ENCODE measurements at places on chromosomes 1 and 21.
A peak's percentile ranks its signal among the peaks of the same experiment; 100 is the strongest.

DNA sequence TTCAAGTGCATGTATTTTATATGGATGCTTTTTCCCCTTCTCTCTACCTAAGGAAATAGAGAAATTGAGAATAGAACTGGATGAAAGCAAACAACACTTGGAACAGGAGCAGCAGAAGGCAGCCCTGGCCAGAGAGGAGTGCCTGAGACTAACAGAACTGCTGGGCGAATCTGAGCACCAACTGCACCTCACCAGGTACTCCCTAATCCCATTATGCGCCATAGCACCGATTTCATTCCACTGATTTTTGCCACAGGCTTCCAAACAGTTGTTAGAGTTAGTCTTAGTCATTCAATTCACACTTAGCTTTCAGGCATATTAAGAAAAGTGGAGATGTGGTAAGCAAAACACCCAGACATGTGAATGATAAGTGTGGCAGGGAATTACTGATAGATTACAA is 122.8 kb downstream of the SDCCAG8 start:
- DNase-seq: no peak

- DNase-seq: no peak
Observed at GRCh38 chr1:32652244-32652962, 1.4 kb downstream of the RBBP4 start.

DNA sequence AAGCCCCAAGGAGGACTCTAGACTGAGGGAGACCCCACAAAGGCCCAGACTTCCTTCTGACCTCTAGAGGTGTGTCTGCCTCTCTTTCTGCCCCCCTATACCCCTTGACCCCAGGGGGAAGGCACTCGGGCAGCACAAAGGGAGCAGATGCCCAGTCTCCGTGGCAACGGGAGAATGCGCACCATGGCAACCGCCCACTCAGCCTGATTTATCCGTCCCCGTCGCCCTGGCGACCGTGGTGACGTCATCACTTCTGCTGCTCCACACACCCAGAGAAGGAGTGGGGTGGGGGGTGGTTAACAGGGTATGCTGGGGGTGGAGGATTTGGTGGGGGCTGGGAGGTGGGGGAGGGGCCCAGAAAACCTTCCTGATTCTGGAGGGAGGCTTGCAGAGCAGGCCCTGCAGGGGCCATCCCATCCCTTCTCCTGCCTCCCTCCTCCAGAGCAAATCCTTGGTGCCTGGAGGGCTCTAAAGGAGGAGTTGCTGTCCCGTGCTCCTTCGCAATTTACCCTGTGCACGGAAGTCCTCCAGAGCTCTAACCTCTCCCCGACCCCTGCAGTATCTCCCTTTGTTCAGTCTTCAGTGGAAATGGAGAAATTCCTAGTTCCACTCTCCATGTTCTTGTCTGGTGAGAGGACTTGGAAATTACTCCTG is 6.3 kb downstream of the CELF3 start:
- no peak for DNase-seq

- DNase-seq: no peak
Observed at GRCh38 chr1:3000671-3001470, 20.4 kb upstream of the ACTRT2 start.

DNA sequence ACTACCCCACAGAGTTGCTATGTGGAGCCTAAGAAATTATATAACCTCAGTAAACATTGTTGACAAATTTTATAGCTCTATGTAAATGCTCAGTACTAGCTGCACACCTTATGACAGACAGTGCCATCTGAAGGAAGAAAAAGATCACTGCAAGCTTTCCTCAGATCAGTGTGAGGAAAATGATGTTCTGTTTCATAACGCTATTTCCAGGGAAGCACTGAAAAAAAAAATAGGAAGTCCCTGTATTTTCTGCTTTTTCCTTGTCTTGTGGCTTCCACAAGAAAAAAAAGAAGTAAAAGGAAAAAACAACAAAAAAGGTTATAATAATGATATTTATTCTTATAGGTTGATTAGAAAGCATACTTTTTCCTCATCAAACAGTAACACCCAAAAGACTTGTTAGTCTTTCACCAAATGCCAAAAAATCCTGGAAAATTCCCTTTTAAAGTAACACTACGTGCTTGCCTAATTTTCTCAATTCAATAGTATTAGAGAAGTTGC is 23.2 kb downstream of the LYST start:
- DNase-seq: no peak

- DNase-seq: no peak
Observed at GRCh38 chr1:172292840-172293239, 127.6 kb upstream of the C1orf105 start.

DNA sequence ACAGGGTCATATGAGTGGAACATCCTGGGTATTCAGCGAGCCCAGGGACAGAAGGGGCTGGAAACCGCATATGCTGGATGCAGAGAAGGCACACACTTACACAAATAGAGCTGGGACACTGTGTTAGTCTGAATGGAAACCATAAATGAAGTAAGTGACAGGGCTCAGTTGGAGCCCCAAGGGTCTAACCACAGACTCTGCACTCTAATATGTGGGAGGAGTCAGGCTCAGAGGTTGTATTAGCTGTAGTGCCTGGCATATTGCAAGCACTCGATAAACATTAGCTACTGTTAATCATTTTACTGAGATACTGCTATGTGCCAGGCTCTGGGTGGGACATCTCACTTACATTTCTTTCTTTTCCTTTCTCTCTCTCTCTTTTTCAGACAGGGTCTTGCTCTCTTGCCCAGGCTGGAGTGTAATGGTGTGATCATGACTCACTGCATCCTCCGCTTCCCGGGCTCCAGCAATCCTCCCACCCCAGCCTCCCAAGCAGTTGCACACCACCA is 6.5 kb upstream of the OLIG1 start:
- DNase-seq: no peak

GRCh38 chr1:78627321-78627720 is 7.1 kb downstream of the IFI44L start:
- no peak for DNase-seq

GRCh38 chr1:88552226-88552625 is 131.8 kb upstream of the PKN2 start:
- no peak for DNase-seq

- DNase-seq: no peak
Observed at GRCh38 chr21:27476696-27477095, 509.8 kb upstream of the ADAMTS5 start.

GRCh38 chr1:95281781-95282517 is 47.9 kb downstream of the RWDD3 start:
- no peak for DNase-seq

DNA sequence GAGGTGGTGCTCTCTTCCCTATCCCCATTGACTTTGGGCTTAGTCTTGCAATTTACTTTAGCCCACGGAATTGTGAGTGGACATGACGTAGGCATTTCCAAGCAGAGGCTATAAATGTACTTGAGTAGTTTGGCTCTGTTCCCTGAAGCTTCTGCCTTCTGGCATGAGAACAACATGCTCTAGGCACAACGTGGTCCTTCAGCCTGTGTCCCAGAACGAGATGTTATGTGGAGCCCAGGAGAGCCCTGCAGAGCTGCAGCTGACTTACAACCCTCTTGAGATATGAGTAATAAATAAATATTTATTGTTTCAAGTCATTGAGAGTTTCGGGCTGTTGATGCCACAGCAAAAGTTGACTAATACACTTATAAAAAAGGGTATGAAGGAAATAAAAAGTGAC is 105.2 kb upstream of the HMGB4 start:
- DNase-seq: no peak

DNA sequence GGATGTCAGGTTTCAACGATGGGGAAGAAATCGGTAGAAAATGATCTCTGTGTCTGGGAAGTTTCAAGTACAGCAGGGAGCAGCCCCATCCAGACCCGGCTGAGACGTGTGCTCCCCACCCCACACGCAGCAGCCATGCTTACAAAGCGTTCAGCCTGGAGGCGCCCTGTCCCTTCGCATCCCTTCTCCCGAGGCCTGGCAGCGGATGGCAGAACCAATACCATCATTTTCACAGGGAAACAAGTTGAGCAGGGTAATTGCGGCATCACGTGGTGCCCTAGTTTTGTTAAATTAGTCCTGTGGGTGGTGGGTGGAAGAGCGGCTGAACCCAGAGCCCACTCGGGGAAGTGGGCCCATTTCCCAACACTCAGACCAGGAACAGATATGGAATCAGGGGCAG is 23.9 kb downstream of the KCNAB2 start:
- no peak for DNase-seq

GRCh38 chr1:13901597-13901996 is 201.6 kb downstream of the PRDM2 start:
- no peak for DNase-seq

GRCh38 chr1:6859415-6860343 is 74.4 kb downstream of the CAMTA1 start:
- DNase-seq: no peak

GRCh38 chr1:44059212-44059611 is 27.9 kb upstream of the SLC6A9 start:
- no peak for DNase-seq

DNA sequence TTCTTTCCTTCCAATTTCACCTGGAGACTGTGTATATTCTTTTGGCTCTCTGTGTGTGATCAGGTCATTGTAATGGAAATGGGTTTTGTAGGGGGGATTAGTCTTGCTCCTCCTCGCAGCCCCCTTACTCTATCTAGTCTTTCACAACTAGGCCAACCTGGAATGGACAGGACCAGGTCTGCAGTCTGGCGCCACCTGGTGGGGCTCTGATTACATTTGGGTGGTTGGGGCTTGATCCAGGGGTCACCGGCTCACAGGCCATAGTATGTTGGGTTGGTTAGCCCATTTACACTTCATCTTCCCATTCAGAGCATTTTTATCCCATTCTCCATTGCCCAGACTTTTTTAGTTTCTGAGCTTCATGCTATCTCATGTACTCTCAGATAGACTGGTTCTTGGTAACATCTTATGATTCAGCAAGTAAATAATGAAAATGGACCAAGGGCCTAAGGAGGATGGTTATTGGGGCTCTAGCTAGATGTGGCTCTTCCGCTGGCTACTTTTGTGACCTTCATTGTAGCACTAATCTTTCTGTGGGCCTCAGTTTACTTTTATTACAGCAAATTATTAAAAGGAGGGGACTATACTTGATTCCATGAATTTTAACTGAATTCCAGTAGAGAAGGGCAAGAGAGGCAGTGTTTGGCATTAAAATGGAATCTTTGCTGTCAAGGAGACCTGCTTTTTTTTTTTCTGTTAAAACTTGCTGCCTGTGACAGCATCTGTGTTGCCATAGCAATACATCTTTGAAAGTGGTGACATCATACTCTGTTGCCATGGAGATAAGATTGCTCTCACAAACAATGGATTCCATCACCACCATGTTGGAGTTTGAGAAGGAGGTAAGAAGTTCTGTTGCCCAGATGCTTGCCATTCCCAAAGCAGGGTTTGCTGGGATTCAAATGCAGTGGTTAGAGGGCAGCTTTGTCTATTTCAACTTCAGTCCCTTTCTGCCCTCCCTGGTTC is 150.1 kb downstream of the PLXNA2 start:
- peak; percentile 68 for DNase-seq

GRCh38 chr1:36638268-36638667 is 155.6 kb upstream of the CSF3R start:
- DNase-seq: no peak

DNA sequence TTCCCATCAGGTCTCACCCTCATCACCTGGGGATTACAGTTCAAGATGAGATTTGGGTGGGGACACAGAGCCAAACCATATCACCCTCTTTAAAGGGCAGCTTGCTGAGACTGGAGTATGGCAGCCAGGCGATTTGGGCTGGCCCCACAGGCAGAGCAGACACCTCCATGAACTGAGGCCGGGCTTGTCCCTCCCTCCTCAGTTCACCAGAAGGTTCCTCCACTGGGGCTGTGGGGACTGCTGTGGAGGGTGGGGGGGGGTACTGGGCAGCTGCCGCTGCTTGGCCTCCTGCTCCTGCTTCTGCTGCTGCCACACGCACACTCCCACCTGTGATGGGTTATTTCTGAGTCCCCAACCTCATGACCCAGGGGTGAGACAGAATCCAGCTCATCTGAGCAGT is 53.9 kb upstream of the PDE9A start:
- no peak for DNase-seq

DNA sequence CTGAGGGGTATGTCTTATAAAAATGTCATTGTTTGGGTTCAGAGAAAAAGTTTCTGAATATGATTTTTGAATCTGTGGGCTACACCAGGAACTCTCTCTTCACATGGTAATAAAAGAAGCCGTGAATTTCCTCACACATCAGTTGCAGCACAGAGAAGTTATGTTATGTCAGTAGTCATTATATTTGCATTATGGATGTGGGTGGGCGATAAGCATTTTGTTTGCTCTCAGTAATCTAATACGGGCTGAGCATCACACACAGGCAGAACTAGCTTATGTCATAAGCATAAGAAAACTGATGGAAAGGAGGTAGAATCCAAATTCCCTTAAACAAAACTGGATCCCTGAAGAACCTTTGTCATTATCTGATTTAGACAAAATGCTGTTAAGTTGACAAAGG is 70.8 kb downstream of the PRDM2 start:
- DNase-seq: no peak

DNA sequence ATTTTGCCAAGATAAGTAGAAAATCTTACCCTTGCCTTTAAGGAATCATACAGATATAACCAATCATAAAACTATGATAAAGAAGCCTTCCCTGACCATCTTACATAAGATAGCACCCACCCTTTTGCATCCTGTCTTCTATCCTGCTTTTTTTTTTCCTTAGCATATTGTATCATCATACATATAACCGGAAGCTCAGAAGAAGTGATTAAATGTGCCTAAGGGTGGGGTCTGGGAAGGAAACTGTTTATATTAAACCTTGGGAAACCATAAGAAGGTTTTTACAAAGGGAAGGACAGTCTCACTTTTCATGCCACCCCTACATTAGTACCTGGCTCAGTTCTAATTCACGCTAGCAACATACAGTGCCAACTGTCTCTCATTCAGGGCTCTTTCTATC is 66.8 kb downstream of the LUZP1 start:
- DNase-seq: no peak

- DNase-seq: no peak
Observed at GRCh38 chr1:111101854-111102642, 37.8 kb downstream of the DRAM2 start.

GRCh38 chr1:236524895-236525184 is 1.1 kb downstream of the LGALS8 start:
- no peak for DNase-seq

GRCh38 chr1:15848143-15848928 is 829 bp downstream of the SPEN start:
- peak; percentile 45 for DNase-seq

- DNase-seq: no peak
Observed at GRCh38 chr1:7127322-7128075, 342.2 kb downstream of the CAMTA1 start.

- DNase-seq: no peak
Observed at GRCh38 chr1:147236959-147237791, 5.3 kb upstream of the CHD1L start.

- peak; percentile 38 for DNase-seq
Observed at GRCh38 chr21:32562426-32562825, 22.9 kb downstream of the TCP10L start.

GRCh38 chr1:192232817-192233417 is 74.7 kb downstream of the RGS18 start:
- no peak for DNase-seq

- DNase-seq: no peak
Observed at GRCh38 chr1:177976596-177976995, 6.7 kb upstream of the SEC16B start.
